ENCODE measurements at places on chromosomes 3 and 15.
A peak's percentile ranks its signal among the peaks of the same experiment; 100 is the strongest.

DNA sequence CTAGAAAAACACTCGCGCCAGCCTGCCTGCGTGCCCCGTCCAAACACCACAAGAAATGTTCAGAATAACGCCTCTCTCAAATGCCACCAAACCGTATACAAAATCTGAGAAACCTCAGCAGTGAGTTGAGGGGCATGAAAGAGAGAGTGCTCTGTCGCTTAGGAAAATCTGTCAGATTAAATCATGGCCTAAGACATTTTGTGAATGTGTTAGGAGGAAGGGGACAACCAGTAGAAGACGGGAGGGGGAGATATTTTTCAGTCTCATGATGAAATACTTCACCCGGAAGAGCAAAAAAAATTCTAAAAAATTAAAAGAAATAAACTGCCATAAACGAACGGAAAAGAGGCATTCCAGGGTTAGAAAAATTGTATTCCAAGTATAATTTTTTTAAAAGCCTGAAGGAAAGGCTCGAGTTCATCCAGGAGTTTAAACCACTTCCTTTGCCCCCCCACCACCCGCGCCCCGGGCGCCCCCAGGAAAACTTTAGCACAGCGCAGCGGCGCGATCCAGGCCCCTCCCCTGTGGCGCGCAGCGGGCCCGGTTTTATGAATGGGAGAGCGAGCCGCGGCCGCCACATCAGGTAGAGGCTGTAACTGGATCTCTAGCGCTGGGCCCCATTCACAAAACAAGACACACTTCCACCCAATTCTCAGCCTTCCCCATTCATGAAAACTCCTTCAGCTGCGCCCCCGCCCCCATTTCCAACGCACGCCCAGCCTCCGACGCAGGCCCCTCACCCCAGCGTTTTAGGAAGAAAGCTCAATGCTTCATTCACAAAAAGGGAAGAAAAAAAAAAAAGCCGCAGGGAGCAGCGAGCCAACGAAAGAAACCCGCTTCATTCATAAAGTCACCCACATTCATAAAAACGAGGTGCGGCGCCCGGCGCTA, 1.4 kb downstream of the ETV5 start:
- peak; percentile 72 for DNase-seq

GRCh38 chr15:86919581-86919980, 839.9 kb downstream of the AGBL1 start:
- no peak for DNase-seq

DNA sequence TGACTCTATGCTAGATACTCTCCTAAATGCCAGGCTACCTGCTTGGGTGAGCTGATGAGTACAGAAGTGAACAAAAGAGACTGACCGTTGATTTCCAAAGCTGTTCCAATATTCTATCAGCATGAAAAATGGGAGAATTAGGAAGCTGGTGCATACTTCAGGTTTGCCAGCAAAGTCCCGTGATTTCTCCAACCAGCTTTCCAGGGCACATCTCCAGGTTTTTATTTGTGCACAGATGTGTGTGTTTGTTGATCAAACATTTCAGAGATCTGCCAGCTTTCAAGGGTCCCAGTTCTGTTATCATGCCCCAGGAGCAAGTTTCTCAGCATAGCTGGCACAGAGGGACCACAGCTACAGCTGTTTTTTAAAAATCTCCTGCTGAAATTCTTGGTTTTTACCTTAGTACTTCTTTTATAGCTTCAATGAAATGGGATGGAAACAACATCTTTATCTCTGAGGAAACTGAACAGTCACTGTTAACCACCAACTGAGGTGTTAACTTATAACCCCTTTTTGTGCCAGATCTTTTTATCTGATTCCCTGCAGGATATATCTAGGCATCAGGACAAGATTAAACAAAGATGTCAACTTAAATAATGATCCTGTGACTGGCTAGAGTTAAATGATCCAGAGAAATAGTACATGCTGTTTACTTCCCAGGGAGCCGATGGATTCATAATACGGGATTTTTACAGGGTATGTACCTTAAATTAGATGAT, 380.8 kb downstream of the GRM7 start:
- DNase-seq, result no peak

DNA sequence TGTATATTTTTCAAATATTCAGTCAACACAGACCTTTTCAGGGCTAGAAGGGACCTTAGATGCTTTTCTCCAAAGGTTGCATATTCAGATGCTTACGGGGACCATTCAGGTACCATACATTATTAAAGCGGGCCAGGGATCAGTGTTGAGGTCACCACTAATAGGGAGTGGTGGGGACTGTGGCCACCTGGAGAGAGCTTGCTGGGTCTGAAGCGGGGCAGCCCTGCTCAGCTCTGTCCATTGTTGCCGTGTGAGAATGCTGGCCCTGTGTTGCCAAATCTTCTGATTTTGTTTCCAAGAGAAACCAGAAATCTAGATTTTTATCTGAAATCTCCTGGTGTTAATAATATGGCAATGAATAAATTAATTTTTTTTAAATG, 23.7 kb downstream of the ABHD2 start:
- no peak for DNase-seq

GRCh38 chr15:90016721-90017120, 15.6 kb downstream of the ZNF710 start:
- no peak for DNase-seq

GRCh38 chr3:105584003-105584790, 217.5 kb downstream of the ALCAM start:
- peak; percentile 16 for DNase-seq

- no peak for DNase-seq
Observed at GRCh38 chr15:74041777-74042435, 40.4 kb downstream of the GOLGA6A start.

- no peak for DNase-seq
Observed at GRCh38 chr3:114508208-114508607, 214.4 kb downstream of the TIGIT start.

- DNase-seq, result peak; percentile 83
Observed at GRCh38 chr3:111810909-111811308, 48.2 kb upstream of the PHLDB2 start.

DNA sequence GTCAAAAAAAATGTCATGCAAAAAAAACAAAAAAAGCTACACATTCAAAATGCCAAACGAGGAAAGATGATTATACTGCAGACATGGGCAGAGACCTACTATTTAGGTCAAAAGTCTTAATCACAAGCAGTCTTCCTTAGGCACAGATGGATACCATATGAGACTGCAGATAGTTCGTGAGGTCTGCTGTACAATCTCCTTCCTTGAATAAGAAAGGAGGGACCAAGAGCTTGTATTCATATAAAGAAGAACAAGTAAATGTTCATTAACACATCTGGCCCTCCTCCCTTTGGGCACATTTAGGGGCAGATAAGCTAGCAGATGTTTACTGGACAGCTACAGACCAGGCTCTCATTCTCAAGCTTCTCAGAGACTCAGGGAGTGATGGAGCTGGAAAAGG, 45.3 kb downstream of the ANXA2 start:
- no peak for DNase-seq

- DNase-seq, result no peak
Observed at GRCh38 chr3:127493924-127494646, 96.4 kb downstream of the TPRA1 start.

GRCh38 chr3:132210476-132211346, 106.5 kb upstream of the ACP3 start:
- DNase-seq, result no peak

DNA sequence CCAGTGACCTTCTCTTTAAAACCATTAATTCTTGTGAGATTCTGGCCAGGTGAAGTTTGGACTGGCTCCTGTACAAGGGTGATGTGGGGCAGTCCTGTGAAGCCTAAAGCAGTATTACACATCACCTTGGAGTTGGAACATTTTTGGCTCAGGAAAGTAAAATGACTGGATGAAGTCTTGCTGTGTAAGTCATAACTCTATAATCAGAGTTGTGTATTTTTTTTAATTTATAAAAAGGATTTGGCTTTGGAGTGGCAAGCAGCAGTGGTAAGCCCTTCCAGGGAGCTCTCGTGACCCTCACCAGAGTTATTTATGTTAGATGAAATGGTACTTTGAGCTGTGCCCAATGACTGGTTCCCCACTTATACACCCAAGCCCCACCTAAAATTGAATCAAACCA, 331.2 kb upstream of the DCBLD2 start:
- no peak for DNase-seq

DNA sequence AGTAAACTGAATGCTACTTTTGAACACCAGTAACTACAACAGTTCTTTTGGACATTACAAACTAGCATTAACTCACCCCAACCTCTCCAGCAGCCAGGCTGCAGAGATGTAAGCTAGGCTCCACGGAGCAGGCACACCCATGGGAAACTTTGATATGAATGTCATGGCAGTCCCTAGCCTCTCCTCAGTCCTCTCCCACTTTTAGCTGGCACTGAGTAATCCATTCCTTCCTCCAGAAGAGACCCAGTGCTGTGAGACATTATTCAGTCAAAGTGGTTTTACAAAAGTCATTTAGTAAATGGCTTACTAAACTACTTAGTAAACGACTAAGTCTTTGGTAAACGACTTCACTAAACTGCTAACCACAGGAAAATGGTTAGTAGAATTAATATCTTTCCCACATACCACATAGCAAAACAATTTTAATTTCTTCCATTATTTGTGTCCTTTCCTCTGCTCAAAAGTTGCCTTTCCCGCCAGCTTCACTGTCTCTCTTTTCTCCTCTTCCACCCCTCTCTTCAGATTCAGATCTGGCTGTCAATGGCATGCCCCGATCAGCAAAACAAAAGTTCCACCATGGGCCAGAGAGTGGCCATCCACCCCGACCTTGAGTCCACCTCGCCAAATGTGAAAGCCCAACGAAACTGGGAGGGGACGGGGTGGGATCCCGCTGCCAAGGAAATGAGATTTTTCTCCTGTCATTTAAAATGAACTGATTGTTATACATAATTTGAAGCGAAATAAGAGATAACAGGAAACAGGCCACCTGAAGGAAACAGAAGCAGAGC, 67.5 kb upstream of the TJP1 start:
- no peak for DNase-seq

- peak; percentile 25 for DNase-seq
Observed at GRCh38 chr3:123159926-123160635, 41.7 kb upstream of the SEC22A start.

DNA sequence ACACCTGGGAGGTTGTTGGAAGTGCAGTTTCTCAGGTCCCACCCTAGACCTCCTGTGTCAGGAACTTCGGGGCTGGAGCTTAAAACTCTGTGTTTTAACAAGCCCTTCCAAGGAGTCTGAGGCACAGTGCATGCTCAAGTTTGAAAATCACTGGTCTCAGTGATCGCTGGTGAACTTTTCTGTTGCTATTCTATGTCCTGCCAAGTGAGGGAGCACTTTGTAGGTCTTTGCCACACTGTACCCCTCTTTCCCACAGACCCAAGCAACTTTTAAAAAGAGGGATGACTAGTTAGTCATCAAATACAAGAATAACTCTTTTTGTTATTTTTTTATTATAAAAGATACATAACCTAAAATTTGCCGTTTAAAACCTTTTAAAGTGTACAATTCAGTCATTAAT, 133.7 kb downstream of the AGBL1 start:
- DNase-seq, result no peak

DNA sequence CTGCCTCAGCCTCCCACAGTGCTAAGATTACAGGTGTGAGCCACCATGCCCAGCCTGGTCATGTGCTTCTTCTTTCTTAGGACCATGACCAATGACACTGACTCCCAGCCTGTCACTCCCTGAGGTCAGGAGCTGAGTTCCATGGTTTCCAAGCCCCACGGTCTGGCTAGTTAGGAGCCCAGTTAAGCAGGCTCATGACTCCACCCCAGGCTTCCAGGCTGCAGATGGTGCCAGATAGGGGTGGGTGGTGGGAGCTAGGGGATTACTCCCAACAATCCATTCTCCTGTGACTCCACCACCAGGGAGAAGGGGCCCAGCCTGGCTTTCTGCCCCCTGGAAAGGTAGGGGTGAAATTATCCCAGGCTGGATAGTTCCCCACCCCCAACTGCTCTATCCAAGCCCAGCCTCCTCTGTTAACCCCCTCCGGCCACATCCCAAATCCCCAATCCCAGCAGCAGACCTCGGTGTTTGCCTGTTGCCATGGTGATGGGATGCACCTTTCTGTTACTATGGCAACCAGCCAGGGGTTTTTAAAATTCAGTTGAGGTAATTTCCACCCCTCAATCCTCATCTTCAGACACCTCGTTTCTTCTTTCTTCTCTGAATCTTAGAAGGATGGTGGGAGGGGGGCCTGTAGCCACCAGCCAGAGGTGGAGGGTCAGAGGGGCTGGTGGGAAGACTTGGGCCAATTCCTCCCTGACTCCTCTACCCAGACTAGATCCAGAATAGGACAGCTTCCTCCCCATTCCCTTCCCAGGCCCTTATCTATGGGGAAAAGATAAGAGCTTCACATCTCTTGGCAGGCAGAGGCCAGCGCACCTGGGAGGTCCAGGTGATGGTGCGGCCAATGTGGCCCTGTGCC, 22.5 kb upstream of the SEMA3F start:
- no peak for DNase-seq

DNA sequence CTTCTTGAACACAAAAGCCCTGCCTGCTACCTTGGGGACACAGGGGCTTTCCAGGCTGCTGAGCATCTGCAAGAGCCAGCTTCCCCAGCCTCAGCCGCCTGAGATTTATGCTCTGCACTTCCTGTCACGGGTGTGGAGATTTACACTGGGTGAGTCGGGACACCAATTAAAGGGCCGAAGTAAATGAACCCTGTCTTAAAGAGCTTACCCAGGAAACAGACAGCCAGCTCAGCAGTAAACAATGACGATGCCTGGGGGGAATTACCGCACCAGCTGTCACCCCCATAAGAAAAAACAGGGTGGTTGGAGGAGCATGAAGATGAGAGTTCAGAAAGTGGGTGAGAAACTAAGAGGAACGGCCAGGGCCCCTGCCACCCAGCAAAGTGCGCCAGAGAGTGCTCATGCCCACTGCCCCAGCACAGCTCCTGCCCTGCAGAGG, 37.5 kb upstream of the IQSEC1 start:
- no peak for DNase-seq

GRCh38 chr15:80563372-80563997, 131.6 kb upstream of the ABHD17C start:
- DNase-seq, result no peak

- DNase-seq, result no peak
Observed at GRCh38 chr15:57259568-57260040, 116.7 kb upstream of the CGNL1 start.

- DNase-seq, result no peak
Observed at GRCh38 chr3:96852849-96853248, 38.5 kb downstream of the EPHA6 start.

GRCh38 chr3:124837065-124837464, 50.1 kb downstream of the ITGB5 start:
- DNase-seq, result peak; percentile 43

GRCh38 chr15:70251246-70251990, 153.7 kb upstream of the TLE3 start:
- no peak for DNase-seq

Measured in fibroblast of the aortic adventitia (primary cell).